ENCODE measurements at places on chromosomes 3 and 15.

GRCh38 chr3:191361456-191361855 lies 31.1 kb upstream of the UTS2B start:
- DNase-seq, result no peak

DNA sequence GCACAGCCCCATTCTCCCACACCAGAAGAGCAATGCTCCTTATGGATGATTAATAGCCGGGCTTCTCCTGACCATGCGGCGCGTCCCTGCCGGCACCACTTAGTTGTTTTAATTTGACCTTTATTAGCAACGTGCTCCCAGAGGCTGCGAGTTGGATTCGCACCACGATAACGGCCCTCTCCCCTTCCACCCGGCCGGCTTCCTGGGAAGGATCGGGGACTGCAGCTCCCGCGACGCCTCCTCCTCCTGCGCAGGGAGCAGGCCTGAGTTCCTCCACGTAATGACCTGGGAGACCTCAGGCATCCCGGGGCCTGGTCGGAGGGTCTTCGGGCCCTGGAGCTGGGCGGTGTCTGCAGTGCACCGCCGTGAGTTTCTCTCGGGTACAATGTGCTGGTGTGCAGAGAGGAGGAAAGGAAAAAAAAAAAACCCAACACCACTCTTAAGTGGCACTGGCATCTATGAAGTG lies 243.3 kb upstream of the TOPAZ1 start:
- no peak for DNase-seq

DNA sequence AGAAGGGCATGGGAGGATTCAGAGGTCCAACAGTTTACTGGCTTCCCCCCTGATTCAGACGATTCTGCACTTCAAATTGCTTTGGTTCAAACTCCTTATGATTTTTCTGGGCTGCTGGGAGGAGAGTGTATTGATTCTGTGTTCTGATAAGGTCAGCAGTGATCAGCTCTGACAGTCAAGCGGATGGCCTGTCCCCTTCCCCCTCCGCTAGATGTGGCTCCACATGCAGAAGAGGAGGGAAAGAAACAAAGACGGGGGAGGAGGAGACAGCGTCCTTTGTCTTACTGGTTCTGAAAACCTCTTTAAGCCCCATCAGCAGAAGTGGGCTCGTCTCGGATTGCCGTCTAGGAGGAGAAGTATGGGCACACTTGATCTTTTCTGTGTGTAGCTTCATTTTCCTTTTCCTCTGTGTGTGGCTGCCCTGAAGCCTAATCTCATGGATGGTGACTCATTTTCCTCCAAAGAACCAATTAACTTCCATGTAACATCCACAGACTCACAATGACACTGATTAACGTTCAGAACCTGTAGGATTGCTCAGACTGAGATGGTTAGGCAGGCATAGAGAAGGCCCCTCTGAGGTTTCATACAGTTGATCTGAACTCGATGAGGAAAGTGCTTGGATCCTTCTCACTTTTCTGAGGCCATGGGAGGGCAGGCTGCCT lies 162.4 kb upstream of the PPP2R3A start:
- DNase-seq, result no peak

GRCh38 chr3:173465112-173465511 lies 67.6 kb downstream of the NLGN1 start:
- no peak for DNase-seq

GRCh38 chr3:54427941-54428871 lies 305.9 kb downstream of the CACNA2D3 start:
- DNase-seq, result peak; percentile 40

DNA sequence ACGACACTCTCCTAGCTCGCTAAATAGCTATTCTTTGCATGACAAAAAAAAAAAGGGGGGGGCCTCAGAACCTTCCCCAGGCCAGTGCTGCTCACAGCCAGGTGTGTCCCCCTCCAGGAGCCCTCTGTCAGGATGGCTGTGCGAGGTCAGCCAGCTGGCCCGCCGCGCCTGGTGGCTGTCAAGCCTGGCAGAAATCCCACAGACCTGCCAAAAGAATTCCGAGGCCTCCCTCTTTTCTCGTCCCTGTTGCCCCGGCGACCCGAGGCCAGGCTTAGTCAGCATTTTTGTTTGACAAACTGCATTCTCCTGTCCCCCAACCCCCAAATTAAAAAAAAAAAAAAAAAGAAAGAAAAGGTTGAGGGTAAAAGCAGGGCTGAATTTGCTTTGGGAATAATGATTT lies 61.9 kb downstream of the TM4SF4 start:
- DNase-seq, result peak; percentile 17

DNA sequence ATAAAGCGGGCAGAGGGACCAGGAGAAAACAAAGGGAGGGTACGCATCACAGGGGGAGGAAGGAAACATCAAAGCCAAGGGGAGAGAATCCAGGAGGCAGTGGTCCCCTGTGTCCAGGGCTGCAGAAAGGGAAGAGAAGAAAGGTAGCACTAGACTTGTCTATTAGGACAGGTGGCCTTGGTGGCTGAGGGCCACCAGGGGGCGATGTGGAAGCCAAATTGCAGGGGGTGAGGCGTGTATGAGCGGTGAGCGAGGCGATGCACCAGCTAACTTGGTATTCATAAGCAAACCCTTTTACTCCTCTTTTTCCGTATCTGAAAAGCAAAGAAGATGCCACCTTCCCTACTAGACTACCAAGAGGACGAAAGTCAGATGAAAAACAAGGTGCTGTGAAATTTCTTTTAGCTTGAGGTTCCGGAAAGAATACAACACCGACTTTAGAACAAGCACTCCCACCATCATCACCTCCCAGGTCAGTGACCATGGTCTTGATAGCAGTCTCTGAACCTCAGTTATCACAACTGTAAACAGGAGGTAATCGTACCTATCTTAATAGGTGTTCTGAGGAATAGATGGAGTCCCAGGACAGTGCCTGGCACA lies 654.4 kb upstream of the ADAMTS9 start:
- DNase-seq, result peak; percentile 32

Measured in progenitor cell of endocrine pancreas (in vitro differentiated cells).